Esophagus muscularis mucosa (tissue), 4 donors: ENCODE measurements at places on chromosomes 1 and 21. TPM values are rescaled to one million over a fixed set of nuclear protein-coding genes. Genes with fewer than 3 reads are reported as not detected.

DNA sequence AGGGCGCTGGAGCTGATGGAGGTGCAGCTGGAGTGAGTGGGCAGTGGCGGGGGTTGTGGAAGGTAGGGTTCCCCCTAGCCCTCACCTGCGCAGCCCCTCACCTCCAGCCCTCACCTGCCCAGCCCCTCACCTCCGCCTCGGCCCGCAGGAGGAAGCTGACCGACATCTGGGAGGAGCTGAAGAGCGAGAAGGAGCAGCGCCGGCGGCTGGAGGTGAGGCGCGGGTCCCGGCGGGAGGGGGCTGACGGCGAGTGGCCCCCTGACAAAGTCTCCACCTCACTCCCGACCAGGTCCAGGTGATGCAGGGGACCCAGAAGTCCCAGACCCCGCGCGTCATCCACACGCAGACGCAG lies 2.7 kb downstream of the EVA1B start:
- H3K4me3 ChIP-seq: peak overlapping the region; percentile 91
- H3K4me1 ChIP-seq: peaks cover 40% of the 10 kb centered on the region
- H3K36me3 ChIP-seq: no peaks in the 10 kb centered on the region
- no peaks in the 10 kb centered on the region for H3K27me3 ChIP-seq

DNA sequence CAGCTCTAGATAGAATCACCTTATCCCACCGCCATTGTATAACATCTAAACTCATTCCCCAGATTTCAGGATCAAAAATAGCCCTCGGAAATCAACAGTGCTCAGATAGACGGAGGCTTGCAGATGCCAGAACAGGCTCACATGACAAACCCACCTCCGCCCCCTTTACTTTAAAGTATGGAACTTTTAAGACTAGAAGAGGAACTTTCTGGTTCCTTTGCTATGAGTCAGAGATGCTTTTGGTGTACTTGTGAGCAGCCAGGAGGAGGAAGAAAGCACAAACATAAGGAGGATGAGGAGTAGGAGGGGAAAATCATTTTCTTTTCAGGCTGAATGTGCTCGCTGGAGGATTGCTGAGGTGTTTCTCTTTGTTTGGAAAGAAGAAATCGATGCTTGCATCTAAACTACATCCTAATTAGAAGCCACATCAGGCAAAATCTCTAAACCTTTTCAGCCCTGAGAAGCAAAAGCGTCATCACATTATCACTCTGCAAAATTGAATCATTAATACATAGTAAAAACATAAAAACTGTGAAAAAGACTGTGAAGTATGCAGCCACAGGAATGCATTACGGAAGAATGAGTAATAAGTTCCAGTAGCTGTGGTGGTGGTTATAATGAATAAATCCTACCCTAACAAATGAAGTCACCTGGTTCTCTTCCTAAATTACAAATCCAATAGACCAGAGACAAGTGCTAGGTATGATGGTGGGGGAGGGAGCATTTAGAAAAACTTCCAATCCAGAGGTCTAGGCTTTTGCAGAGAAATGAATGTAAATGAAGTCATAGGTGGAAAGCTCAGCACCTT lies 251.3 kb downstream of the KCNH1 start:
- no peaks in the 10 kb centered on the region for H3K36me3 ChIP-seq
- H3K4me3 ChIP-seq: no peak overlapping the region
- no peaks in the 10 kb centered on the region for H3K4me1 ChIP-seq

DNA sequence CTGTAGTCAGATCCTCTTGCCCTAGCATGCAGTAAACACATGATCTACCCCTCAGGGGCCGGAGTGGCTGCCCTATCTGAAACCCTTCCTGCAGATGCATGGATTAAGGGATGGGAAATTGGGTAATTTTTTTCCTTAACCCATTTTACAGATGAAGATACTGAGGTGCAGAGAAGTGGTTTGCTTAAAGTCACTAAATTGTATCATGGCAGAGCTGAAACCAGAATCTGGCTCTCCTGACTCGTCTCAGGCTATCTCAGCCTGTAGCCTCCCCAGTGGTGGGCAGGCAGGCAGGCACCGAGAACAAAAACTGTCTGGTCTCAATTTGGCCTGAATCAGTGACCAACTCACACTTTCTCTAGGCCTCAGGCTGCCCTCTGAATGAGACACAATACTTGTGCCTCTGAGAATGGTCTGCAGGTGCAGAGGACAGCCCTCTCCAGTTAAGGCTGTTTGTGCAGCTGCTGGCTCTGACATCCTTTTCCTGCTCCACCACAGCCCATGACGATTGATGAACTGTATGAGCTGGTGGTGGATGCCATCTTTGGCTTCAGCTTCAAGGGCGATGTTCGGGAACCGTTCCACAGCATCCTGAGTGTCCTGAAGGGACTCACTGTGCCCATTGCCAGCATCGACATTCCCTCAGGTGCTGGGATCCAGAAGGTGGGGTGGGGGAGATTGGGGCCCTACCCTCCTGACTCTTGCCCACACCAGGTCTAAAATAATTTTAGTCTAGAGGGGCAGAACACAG lies 1.5 kb downstream of the NAXE start:
- peak overlapping the region; percentile 90 for H3K27ac ChIP-seq
- H3K4me3 ChIP-seq: no peak overlapping the region
- H3K36me3 ChIP-seq: peaks cover 28% of the 10 kb centered on the region

- H3K4me3 ChIP-seq: no peak overlapping the region
- peaks cover 82% of the 10 kb centered on the region for H3K36me3 ChIP-seq
Measured at GRCh38 chr1:55155522-55155921, 59.6 kb downstream of the USP24 start.

DNA sequence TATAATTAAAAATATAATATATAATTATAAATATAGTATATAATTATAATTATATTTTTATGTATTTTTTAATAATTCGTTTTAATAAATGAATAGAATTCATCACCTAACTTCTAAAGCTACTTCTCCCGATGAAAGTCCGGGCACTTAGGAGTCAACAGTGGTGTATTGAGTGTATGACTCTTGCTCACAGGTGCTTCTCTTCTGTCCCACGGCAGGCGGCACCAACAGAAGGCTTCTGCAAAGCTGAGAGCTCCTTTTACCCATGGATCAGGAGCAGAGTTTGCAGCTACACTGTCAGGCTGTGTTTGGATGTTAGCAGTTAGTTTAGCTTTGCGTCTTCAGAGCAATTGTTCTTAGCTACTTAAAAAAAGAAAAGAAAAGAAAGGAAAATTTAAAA lies 122.4 kb downstream of the LIPI start:
- no peak for DNase-seq
- peaks cover 11% of the 10 kb centered on the region for H3K36me3 ChIP-seq
- H3K27ac ChIP-seq: no peak overlapping the region
- H3K4me1 ChIP-seq: no peaks in the 10 kb centered on the region
- no peak overlapping the region for H3K4me3 ChIP-seq

Gene LORICRIN
- not detected for total RNA-seq

Gene CASQ1
- 4.6 TPM for total RNA-seq

Gene WLS
- 94.8 TPM for total RNA-seq

Gene AGBL4
- 0.13 TPM for total RNA-seq

Gene CNR2
- not detected for total RNA-seq

Gene CRYAA
- total RNA-seq: not detected
